Stimulated activated CD8-positive, alpha-beta memory T cell treated with anti-CD3 and anti-CD28 coated beads, Interleukin-7, amount 100 ng/mL, for 1 hour (primary cell): ENCODE measurements at places on chromosomes 4 and X.

- no peak for DNase-seq
Measured at GRCh38 chr4:157840034-157840433, 332.8 kb downstream of the GASK1B start.

DNA sequence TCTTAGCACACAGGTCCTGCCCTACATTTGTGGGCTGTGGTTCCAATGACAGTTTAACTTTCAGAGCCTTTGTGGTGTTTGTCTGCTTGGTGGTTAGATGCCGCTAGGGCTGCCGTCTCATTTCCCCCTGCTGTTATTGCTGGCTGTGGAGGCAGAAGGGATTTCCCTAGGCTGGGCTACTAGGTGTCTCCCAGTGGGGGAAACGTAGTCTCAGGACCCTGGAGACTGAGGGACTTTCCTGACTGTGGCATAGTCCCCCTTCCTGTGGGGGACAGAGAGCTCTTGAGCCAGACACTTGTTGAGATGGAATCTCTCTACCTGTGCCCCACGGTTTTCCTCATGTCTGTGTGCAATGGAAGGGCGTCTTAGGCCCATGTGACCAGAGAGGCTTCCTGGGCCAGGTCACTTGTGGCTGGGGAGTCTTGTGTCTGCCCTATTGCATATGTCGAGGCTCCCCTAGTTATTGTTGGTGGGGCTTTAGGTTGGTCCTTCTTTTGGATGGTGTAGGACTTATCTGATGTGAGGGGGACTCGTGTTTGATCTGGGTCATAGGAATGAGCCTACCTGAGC is 68.2 kb downstream of the ARHGAP10 start:
- peak; percentile 30 for DNase-seq

GRCh38 chrX:5648941-5649568 is 579.6 kb downstream of the NLGN4X start:
- no peak for DNase-seq

DNA sequence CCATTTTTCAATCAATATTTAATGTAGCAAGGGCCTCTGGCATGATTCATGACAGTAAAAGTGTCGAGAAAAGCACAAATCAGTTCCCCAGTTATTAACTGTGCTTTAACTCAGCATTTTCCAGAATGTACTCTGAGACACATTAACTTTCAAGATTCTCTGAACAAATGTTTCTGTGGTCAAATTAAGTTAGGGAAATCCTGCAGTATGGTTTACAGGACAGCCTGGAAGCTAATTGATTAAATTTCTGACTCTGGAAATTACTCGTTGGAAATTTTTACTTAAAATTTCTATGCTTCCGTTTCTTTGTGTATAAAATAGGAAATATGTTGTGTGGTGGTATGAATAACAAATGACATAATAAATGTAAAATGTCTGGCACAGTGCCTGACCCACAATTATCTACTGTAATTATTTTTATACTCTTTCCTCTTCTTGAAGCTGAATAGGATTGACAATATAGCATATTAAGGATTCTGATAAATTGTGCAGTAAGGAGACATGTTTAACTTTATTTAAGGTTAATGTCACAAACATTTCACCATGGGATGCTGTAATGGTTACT is 33.7 kb downstream of the STK32B start:
- DNase-seq: no peak

DNA sequence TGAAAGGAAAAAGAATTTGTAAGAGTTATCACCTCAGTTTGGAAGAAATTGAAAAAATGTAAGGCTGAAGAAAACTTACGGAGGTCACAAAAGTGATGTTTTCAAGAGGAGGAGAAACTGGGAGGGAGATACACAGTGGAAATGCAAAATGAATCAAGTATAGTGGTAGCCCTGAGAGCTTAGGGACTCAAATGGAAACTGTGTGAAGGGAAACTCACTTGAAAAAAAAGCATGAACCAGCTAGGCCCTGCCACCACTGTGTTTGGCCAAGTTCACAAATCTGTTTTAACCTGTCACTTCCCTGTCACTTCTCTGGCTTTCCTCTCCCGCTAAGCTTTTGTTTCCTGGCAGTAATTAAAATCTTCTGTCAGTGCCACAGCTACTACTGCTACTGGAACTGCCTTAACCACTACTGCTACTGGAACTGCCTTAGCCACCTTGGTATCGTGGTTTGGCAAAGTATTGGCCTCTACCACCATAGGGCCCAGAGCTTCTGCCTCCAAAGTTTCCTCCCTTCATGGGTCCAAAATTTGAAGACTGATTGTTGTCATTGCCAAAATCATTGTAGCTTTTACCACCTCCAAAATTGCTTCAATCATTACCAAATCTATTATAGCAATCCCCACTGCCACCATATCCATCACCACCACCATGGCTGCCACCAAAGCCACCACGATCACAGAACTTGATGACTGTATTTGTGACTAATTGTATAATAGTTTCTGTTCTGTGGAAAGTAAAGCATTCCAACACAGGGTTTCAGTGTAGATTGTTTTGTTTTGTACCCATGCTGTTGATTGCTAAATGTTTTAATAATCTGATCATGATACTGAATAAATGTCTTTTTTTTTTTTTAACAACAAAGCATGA is 41.5 kb downstream of the SMARCA5 start:
- DNase-seq: no peak

DNA sequence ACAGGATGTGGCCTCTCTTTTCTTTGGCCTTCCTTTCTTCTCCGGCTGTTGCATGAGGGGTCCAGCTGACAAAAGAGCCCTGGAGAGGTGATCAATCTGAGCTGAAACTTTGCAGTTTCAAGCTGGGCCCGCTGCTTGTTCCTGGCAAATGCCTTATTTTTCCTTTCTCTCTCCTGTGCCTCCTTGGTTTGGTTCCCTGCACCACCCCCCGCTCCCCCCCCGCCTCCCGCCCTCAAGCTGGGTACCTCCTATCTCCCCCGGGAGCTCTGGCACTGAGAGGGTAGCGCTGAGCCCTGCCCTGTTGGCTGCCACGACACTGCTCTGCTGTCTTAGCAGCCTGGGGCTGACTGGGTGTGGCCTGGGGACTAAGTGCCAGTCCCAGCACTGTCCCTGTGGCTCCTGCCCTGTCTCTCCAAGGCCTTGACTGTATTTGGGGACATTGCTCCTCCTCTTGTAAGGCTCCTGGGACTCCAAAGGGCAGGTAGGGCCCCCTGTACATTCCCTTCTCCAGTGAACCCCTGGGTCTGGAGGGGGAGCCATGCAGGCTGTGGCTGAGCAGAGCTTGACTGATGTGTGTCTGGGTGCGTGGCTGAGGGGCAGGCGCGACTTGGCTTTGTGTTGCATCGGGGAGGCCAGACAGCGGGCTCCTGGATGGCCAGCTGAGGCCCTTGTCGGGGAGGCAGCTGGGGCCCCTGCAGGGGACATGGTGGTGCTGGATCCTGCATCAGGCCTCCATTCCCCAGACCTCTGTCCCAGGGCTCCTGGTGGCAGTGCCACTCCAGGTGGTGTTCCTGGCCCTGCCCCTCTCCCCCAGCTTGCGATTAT is 1.1 kb downstream of the PLXNA3 start:
- DNase-seq: no peak

GRCh38 chr4:153452658-153453378 is 13.3 kb upstream of the TMEM131L start:
- no peak for DNase-seq

DNA sequence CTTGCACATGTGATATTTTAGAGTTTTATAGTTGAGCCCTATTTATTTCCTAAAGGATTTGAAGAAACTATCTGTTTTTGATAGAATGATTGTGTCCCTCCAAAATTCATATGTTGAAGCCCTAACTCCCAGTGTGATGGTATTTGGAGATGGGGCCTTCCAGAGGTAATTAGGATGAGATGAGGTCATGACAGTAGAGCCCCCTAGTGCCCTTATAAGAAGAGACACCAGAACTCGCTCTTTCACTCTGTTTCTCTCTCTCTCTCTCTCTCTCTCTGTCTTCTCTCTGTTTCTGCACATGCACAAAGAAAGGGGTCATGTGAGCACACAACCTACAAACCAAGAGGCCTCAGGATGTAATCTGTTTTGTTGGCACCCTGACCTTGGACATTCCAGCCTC is 921.9 kb upstream of the DIAPH2 start:
- no peak for DNase-seq

DNA sequence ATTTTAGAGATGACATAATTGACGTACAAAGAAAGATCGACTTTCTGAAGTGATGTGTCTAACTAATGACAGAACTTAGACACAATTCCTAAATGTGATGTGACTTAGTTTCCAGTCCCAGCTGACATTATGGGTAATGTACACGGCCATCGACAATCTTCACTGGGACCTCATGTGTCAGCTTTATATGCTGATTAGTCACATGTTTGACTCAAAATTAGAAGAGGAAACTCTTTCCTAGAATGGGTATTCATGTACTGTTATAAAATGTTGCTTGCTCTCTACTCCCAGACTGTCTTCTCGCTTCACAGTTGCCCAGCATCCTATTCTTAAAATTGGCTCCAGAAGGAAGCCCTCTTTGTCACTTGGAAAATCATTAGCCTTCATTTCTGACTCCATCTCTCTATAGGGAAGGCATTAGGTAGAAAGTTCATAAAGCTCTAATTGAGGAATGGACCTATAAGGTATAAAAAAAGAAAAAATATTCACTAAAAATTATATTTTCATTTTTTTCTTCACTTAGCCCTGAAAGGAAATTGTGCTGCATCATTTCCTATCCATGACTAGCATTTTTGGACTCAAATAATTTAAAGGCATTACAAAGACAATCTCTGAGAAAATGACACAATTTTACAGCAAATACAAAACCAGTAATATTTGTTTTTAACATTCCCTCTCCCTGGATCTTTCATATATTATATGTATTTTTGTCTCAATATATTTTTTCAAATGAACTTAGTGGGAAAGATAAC is 554.6 kb downstream of the INPP4B start:
- DNase-seq: no peak

DNA sequence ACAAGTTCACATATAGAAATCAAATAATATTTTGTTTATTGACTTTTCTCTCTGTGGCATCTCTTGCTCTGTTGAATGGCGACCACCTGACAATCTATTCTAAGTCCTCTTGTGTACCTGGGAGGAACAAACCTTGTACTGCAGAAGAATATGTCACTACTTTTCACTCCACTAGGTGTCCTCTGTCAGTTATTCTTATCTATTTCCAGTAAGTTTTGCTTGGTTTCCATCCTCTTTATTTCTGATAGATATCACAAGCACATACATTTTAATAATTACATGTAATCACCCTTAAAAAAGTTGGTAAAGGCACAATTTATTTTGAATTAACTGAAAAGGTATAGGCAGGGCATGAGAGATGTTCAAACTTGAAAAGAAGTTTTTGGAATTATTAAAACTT is 238.4 kb downstream of the SNCA start:
- no peak for DNase-seq

GRCh38 chrX:153507484-153508178 is 9.8 kb upstream of the ATP2B3 start:
- DNase-seq: peak; percentile 64

DNA sequence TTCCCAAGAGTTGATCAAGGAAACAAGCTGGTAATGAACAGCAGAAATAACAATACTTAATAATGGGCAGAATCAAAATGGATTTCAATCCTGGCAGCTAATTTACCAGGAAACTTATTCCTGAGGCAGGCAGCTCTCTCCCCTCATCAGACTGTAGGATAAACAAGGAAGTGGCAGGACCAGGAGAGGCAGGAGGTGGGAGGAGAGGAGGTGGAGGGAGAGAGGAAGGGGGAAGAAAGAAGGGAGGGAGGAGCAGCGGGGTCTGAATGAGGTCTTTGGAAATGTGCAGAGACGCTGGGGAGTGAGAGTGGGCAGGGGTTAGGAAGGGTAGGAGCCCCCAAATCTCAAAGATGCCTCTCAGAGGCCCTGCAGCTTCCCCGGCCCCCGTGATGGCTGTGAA is 231.5 kb downstream of the BCOR start:
- DNase-seq: no peak

DNA sequence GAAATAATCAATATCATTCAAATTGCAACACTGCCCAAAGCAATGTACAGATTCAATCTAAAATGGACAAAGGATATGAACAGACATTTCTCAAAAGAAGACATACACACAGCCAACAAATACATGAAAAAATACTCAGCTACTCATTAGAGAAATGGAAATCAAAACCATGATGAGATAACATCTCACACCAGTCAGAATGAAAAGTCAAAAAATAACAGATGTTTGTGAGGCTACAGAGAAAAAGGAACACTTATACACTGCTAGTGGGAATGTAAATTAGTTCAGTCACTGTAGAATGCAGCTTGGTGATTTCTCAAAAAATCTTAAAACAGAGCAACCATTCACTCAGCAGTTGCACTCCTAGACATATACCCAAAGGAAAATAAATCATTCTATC is 205.2 kb downstream of the DKK2 start:
- no peak for DNase-seq

GRCh38 chr4:87977521-87978278 is 2.2 kb downstream of the SPP1 start:
- no peak for DNase-seq

- no peak for DNase-seq
Measured at GRCh38 chr4:172411149-172411548, 597.9 kb downstream of the GALNTL6 start.

DNA sequence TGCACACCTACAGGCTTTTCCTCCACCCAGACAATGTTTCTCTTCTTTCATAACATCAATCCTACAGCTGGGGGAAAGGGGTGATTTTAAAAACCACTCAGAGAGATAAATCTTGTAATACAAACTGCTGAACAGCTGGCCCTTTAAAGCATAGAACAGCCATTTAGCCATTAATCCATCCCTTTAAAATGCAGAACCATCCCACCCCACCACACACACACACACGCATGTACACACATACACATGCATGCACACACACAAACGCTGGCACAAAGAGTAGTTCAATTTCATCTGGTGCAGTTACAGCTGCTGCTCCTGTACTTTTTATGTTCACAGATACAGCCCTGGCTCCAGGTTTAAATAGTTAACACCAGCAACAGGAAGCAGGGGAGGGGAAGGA is 426.1 kb downstream of the MID1IP1 start:
- DNase-seq: no peak
